Aorta (tissue), 5 donors: ENCODE measurements at places on chromosomes 5 and 9. TPM values are rescaled to one million over a fixed set of nuclear protein-coding genes. Genes with fewer than 3 reads are reported as not detected.

NEUROG1 gene
- total RNA-seq = not detected

TAF11L5 gene
- total RNA-seq = not detected

PTRH1 gene
- 12.2 TPM for total RNA-seq

- no peak overlapping the region for H3K4me3 ChIP-seq
- no peak for DNase-seq
- H3K27me3 ChIP-seq = no peaks in the 10 kb centered on the region
- H3K36me3 ChIP-seq = no peaks in the 10 kb centered on the region
These were observed 448.8 kb downstream of the TLE4 start for GRCh38 chr9:80020530-80020929.

DNA sequence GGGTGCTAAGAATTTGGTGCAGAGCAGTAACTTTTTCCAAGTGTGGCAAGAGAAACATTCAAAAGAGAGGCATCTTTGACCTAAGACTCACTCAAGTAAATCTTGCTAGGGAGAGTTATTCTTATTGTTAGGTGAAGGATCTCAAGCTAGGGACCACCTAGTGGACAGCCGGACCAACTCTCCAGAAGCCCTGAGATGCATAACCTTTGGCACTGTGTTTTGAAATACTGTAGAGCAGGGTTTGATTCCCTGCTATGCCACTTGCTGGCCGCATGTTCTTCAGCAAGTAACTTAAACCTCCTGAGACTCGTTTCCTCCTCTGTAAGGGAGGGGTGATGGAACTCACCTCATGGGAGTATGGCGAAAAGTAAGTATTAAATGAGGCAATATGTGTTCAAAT is 336.1 kb upstream of the ADAMTSL1 start:
- peaks cover 3% of the 10 kb centered on the region for H3K4me1 ChIP-seq
- no peak overlapping the region for H3K27ac ChIP-seq
- no peaks in the 10 kb centered on the region for H3K36me3 ChIP-seq
- DNase-seq = no peak

GRCh38 chr5:175840050-175840841 is 31.1 kb upstream of the CPLX2 start:
- no peak overlapping the region for H3K4me3 ChIP-seq
- H3K4me1 ChIP-seq = no peaks in the 10 kb centered on the region
- no peaks in the 10 kb centered on the region for H3K27me3 ChIP-seq
- H3K27ac ChIP-seq = no peak overlapping the region
